ENCODE measurements at places on chromosomes 6 and 20.
A peak's percentile ranks its signal among the peaks of the same experiment; 100 is the strongest.

DNA sequence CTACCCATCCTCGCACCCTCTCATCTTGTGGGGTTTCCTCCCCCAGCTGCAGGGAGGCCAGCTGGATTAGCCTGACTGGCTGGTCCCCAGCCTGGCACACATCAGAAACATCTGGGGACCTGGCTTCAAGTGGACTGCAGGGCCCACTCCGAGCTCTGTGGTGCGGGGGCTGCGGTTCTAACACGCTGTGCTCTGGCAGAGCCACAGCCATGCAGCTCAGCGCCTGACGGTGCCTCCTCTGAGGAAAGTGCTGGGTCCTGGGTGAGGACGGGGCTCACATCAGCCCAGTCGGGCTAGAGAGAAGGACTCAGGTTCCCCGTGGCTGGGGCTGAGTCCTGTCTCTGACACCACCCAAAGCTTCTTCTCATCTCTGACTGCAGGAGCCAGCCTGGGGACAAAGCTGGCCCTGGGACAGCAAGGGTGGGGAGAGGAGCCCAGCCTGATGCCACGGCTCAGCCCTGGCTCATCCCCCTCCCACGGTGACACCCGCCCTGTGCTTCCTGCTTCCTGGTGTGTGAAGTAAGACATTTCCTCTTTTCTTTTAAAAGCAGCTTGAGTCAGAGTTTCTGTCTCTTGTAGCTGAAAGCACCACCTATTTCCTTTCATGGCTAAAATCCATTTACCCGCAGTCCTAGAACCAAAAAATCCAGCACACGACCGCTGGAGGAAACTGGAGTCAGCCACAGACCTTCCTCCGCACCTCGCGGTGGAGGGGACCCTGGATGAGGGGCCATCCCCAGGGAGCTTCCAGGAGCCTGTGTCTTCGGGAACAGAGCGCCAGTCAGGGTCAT lies 127.4 kb upstream of the AFDN start:
- no peak for DNase-seq

DNA sequence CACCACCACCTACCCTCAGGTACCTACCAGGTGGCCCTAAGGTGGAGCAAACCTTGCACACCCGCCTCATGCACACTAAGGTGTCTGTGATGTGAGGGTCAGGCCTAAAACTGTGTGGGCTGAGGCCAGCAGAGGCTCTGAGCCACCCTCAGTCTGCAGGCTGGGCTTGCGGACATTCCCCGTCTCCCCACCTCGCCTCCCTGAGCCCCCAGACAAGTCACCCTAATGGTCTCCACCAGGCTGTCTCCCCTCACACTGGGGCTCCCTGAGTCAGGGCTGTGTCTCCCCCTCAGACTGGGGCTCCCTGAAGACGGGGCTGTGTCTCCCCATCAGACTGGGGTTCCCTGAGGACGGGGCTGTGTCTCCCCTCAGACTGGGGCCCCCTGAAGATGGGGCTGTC lies 12.5 kb downstream of the PRPH2 start:
- DNase-seq: no peak

GRCh38 chr20:23083553-23084220 lies 2.4 kb downstream of the CD93 start:
- no peak for DNase-seq

- no peak for DNase-seq
Measured at GRCh38 chr6:78947962-78948361, 80.6 kb downstream of the IRAK1BP1 start.

DNA sequence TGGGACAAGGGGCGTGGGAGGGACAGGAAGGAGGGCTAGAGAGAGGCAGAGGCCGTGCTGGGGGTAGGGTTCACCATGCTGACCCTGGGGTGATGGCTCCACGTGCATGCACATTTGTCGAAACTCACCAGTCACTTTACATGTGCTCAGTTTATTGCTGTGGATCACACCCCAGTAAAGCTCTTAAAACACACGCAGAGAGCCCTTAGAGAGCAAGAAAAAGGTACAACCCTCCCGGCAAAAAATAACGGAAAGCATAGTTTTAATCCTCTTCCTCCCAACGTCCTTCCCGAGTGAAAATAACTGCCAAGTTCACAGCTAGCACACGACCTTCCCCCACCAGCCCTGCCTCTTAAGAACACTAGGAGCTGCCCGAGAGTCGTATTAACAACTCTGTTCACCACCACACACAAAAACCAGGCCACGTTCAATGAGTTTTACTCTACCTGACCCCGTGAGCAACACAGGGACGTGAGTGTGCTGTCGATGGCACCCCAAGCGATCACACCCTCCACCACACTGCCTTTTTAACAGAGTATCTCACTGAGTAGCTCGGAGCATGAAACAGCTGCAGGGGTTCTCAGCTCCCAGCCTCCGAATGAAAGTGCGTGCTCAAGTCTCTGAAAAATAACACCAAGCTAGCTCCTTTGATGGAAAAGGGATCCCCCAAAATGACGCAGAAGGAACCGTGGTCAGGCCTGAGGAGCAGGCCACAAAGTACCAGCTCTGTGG lies 39.7 kb downstream of the TAF4 start:
- no peak for DNase-seq

GRCh38 chr6:166488076-166488685 lies 98.3 kb downstream of the RAMACL start:
- DNase-seq: peak; percentile 58

GRCh38 chr6:30626484-30627366 lies at the start of gene ATAT1:
Gene ATAT1, plus strand, starts transcription at chr6:30626874.
- DNase-seq: peak; percentile 80

GRCh38 chr20:16541226-16541625 lies 32.0 kb downstream of the KIF16B start:
- DNase-seq: no peak
